ENCODE measurements at places on chromosomes 2 and 18.

DNA sequence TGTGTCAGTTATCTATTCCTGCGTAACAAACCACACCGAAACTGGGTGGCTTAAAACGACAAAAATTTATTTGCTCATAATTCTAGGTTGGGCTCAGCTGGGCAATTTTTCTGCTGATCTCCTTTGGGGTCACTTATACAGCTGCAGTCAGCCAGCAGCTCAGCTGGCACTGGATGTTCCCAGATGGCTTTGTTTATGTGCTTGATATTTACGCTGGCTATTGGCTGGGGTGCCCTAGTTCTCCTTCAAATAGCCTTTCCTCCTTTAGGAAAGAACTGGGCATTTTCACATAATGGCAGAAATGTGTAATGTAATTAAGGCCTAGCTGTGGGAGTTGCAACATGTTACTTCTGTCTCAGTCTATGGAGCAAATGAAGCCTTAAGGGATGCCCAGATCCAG, 142.2 kb downstream of the B3GNT2 start:
- DNase-seq, result no peak

DNA sequence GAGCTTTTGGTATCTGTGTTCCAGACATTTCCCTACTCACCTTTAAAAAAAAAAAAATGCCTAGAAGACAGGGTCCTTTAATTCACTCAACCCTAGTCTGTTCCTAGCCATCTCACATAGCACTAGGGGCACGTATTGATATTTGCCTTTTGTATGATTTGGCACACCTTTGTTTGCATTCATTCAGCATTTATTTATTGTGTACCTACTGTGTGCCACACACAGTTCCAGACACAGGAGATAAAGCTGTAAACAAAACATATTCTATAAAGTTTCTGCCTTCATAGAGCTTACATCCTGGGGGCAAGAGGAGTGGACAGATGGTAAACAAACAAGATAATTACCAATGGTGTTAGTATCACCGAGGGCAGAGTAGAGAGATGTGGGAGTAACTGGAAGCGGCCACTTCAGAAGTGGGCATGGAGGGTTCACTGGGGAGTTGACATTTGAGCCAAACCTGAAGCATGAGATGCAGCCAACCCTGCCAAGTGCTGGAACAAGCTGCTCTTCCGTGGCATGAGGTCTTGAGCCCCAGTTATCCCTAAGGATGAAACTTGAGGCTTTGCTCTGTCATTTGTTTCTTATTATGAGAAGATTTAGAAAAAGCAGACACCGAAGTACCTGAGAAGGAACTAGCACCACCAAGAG, 18.2 kb downstream of the MAPRE2 start:
- DNase-seq, result no peak

- DNase-seq, result peak; percentile 18
Measured at GRCh38 chr18:37364237-37364636, 201.4 kb downstream of the CELF4 start.

GRCh38 chr2:119011910-119012209, 69.9 kb downstream of the MARCO start:
- no peak for DNase-seq

GRCh38 chr2:199378948-199379650, 78.6 kb downstream of the SATB2 start:
- DNase-seq, result peak; percentile 40

DNA sequence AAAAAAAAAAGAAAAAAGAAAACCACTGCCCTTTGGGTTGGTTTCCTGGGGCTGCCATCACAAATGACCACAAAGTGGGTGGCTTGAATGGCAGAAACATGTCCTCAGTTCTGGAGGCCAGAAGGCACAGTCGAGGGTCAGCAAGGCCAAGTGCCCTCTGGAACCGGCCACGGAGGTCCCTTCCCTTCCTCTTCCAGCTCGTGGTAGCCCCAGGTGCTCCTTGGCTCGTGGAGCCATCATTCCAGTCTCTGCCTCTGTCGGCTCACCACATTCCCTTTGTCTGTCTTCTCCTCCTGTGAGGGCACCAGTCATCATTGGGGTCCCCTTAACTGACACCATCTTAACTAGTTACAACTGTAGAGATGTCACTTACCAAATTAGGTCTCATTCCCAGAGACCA, 8.5 kb upstream of the NFATC1 start:
- DNase-seq, result no peak

GRCh38 chr2:226791056-226791486, 8.5 kb downstream of the IRS1 start:
- peak; percentile 66 for DNase-seq

DNA sequence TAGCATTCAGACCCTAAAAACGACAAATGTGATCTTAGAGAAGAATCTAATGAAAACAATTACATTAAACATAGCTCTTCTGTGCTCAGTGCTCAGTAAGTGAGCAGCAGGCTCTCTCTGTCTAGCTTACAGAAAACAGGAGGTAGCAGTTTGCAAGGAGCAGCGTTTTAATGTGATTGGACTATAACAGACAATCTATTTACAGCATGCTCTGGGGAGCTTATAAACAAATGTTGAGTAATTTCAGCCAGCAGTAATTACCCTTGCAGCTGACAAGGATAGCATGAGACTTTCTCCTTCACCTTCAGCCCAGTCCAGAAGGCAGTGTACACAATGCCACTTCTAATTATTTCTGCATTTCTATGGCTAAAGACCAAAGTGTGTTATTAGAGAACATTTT, 270.4 kb downstream of the FIGN start:
- DNase-seq, result no peak

GRCh38 chr2:167420211-167420610, 531.9 kb downstream of the XIRP2 start:
- no peak for DNase-seq

DNA sequence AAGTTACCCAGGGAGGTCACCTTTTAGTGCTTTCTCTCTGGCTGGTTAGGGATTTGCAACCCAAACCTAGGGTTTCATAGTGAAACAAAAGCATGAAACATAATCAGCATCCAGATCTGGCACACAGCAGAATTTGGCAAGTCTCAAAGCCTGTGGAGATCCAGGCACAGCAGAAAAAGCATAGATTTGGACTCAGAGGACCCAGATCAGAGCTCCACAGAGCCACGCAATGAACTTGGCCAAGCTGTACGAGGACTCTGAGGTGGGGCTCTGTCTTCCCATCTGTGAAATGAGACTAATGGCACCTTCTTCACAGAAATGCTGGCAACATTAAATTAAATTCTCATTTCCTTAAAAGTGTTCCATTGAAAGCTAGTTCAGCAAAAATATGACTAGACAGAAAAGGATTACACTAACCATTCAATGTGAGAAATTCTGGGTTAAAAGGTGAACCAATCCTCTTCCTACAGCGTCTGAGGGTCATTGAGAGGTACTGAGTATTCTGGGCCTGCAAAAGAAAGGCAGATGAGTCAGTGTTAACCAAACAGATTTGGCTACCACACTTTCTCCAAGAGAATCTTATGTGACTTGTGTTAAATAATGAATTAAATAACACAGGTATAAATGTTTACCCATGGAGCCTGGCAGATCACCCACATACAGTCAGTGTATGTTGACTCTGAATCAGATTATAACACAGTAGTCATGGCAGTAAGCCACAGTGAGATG, 266.3 kb downstream of the MREG start:
- DNase-seq, result no peak

DNA sequence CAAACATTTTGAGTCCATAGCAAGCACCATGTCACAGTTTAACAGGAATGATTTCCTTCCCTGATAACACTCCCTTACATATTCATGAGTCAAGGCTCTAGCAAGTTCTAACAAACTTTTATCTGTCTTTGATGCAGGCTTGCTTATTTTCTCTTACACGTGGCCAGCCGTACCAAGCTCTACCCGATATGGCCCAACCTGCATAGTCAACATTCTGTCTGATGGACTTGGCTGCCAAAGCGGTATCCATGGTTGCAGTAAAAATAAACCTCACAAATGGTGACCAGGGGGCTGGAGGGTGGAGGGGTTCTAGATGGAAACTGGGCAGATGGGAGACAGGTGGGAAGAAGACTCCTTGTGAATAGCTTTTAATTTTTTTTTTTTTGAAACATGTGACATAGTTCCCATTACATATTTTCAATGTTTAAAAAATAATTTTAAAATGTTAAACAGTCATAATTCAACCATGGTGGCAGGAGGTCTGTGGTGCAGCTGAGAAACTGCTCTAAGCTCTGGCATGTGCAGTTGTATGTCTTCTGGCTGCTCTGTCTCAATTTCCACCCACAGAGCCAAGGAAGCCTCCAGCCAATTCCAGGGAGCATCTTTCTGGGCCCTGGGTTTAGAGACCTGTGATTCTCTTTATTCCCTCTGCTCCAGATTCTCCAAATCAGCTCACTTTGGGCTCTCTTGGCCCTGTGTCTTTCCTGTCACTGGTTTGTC, 20.7 kb upstream of the CXCR1 start:
- no peak for DNase-seq

Data from AG10803 (cell line).